Progenitor cell of endocrine pancreas (in vitro differentiated cells): ENCODE measurements at places on chromosomes 6 and 20.

DNA sequence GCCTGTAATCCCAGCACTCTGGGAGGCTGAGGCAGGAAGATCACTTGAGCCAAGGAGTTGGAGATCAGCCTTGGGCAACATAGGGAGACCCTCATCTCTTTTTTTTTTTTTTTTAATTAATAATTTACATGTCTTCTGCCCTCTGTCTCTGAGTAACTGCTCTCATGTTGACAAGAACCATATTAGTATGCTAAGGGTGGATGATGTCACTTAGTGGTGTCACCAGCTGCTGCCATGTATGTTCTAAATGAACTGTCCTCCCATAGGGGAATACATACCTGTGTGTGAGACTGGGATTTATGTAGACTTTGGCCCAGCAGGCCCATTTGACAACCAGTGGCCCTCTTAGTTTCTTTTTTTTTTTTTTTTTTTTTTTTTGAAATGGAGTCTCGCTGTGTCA lies 65.6 kb downstream of the SCAND1 start:
- no peaks in the 10 kb centered on the region for H3K27me3 ChIP-seq
- DNase-seq: no peak
- H3K27ac ChIP-seq: no peak overlapping the region

DNA sequence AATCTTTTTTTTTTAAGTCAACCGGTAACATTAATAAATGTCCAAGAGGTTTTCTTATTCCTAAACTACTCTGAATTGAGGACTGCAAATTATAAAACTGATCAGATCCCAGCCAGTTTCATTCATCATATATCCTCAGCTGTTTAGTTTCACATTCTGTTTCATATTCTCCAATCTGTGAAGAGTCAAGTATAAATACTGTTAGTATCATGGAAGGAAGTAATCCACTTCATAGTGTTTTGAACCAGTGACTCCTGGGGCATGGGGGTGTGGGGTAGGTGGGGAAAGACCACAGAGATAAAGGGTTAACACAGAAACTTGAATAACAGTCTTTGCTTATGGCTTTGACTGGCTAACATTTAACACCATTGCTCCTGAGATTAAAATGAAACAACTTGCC lies 69.9 kb downstream of the FYN start:
- no peak overlapping the region for H3K27ac ChIP-seq
- H3K4me1 ChIP-seq: peaks cover 16% of the 10 kb centered on the region
- no peak for DNase-seq
- no peak overlapping the region for H3K4me3 ChIP-seq
- H3K36me3 ChIP-seq: peaks cover 5% of the 10 kb centered on the region
- no peaks in the 10 kb centered on the region for H3K27me3 ChIP-seq

GRCh38 chr6:39057251-39058155 lies 8.9 kb downstream of the GLP1R start:
- DNase-seq: no peak
- H3K4me1 ChIP-seq: peaks cover 21% of the 10 kb centered on the region
- H3K4me3 ChIP-seq: no peak overlapping the region
- peaks cover 19% of the 10 kb centered on the region for H3K27me3 ChIP-seq
- H3K36me3 ChIP-seq: peaks cover 4% of the 10 kb centered on the region
- H3K27ac ChIP-seq: no peak overlapping the region

DNA sequence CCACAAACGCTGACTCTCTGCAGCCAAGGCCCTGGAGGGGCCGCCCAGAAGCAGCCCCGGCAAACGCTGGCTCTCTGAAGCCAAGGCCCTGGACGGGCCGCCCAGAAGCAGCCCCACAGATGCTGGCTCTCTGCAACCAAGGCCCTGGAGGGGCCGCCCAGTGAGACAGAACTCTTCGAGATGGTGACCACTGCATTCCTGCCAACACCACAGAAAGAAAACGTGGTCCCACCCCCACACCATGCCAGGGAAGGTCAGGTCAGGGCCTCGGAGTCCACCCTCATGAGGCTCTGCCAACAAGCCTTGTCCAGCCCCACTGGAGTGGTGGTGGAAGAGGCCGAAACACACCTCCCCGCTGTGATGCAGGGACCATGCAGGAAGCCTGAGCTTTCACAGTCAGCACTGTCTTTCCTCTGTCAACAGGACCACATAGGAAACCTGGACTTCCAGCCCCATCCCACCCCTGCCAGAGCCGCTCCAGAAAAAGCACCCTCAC lies 97.5 kb downstream of the DLL1 start:
- no peak for DNase-seq
- H3K4me3 ChIP-seq: no peak overlapping the region
- no peak overlapping the region for H3K27ac ChIP-seq
- H3K4me1 ChIP-seq: no peaks in the 10 kb centered on the region
- peaks cover 5% of the 10 kb centered on the region for H3K36me3 ChIP-seq

- no peak for DNase-seq
- no peaks in the 10 kb centered on the region for H3K36me3 ChIP-seq
- no peaks in the 10 kb centered on the region for H3K4me1 ChIP-seq
- H3K27ac ChIP-seq: no peak overlapping the region
- no peak overlapping the region for H3K4me3 ChIP-seq
- H3K27me3 ChIP-seq: no peaks in the 10 kb centered on the region
These were observed 255.9 kb upstream of the DEFB112 start for GRCh38 chr6:50305660-50306059.

- H3K4me3 ChIP-seq: no peak overlapping the region
- H3K36me3 ChIP-seq: peaks cover 5% of the 10 kb centered on the region
- H3K27me3 ChIP-seq: no peaks in the 10 kb centered on the region
- DNase-seq: no peak
- H3K27ac ChIP-seq: no peak overlapping the region
- H3K4me1 ChIP-seq: peaks cover 15% of the 10 kb centered on the region
These were observed 6.7 kb downstream of the MYO6 start for GRCh38 chr6:75755704-75756103.

- H3K4me3 ChIP-seq: no peak overlapping the region
- H3K36me3 ChIP-seq: no peaks in the 10 kb centered on the region
These were observed 547.9 kb upstream of the SLC35B3 start for GRCh38 chr6:8983202-8983688.

- peaks cover 13% of the 10 kb centered on the region for H3K4me1 ChIP-seq
- H3K27me3 ChIP-seq: peaks cover 15% of the 10 kb centered on the region
- no peak overlapping the region for H3K4me3 ChIP-seq
- no peak for DNase-seq
These were observed 13.0 kb downstream of the IP6K3 start for GRCh38 chr6:33733709-33734007.

DNA sequence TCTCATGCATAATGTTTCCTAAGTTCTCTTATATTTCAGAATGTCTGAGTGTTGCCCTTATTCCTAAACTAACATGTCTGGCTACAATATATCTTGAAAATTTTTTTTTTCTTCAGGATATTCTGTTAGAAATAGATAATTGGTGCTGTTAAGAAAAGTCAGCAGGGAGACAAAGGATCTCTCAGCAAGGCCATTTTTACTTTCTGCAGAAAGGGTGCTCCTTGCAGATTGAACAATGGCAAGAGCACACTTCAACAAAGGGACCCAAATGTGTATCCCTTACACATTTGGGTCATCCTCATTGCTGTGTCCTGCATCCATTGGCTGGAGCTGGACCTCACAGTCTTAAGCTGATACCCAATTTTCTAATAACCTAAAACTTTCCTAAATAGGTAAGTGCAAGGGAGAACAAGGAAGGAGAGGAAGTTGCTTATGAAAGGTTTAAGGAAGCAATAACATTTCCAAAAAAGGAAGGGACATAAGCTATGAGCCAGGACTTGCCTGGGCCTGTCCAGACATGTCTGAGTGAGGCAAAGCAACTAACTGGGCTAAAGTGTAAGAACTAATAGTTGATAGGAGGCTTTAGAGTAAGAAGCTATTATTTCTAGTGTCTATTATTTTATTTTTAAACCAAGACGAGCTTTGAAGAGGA lies 429.6 kb downstream of the BCKDHB start:
- H3K4me1 ChIP-seq: peaks cover 3% of the 10 kb centered on the region
- no peak for DNase-seq

DNA sequence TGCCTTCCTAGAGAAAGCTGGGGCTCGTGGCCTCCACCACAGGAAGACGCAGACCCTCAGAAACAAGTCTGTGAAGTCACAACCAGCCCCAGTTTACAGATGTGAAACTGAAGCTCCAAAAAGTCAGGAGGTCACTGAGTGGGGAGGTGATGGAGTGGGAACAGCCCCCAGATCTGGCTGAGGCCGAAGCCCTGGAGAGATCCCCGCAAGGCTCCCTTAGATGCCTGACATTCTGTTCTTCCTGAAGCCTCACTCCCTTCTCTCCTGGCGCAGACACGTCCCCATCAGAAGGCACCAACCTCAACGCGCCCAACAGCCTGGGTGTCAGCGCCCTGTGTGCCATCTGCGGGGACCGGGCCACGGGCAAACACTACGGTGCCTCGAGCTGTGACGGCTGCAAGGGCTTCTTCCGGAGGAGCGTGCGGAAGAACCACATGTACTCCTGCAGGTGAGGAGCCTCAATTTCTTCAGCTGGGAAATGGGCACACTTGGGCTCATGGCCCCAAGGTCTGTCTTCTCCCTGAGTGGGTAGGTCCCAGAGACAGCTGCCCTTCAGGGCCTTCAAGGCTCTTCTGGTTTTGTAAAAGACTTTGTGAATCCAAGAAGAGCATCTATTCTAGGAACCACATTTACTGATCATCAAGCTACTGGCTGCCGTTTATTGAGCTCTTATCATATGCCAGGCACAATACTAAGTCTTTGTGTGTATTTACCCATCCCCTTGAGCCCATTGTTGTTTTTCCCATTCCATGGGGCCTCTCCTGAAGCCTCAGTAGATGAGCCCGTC lies 50.5 kb downstream of the HNF4A start:
- H3K4me3 ChIP-seq: no peak overlapping the region
- H3K27me3 ChIP-seq: peaks cover 4% of the 10 kb centered on the region
- H3K27ac ChIP-seq: no peak overlapping the region
- no peak for DNase-seq
- peaks cover 23% of the 10 kb centered on the region for H3K4me1 ChIP-seq
- peaks cover 11% of the 10 kb centered on the region for H3K36me3 ChIP-seq

GRCh38 chr6:129069006-129069405 lies 186.1 kb downstream of the LAMA2 start:
- H3K36me3 ChIP-seq: no peaks in the 10 kb centered on the region
- DNase-seq: no peak
- no peaks in the 10 kb centered on the region for H3K4me1 ChIP-seq
- no peak overlapping the region for H3K4me3 ChIP-seq
- no peak overlapping the region for H3K27ac ChIP-seq

- DNase-seq: no peak
- peaks cover 10% of the 10 kb centered on the region for H3K36me3 ChIP-seq
- peak overlapping the region; percentile 23 for H3K27ac ChIP-seq
- H3K4me3 ChIP-seq: no peak overlapping the region
These were observed 15.7 kb downstream of the PPARD start for GRCh38 chr6:35358086-35358485.

GRCh38 chr6:42103216-42103615 lies 39.2 kb downstream of the C6orf132 start:
- peaks cover 4% of the 10 kb centered on the region for H3K36me3 ChIP-seq
- H3K27me3 ChIP-seq: peaks cover 8% of the 10 kb centered on the region
- H3K27ac ChIP-seq: no peak overlapping the region
- H3K4me3 ChIP-seq: no peak overlapping the region
- H3K4me1 ChIP-seq: peaks cover 16% of the 10 kb centered on the region
- no peak for DNase-seq

- no peak overlapping the region for H3K4me3 ChIP-seq
- peaks cover 17% of the 10 kb centered on the region for H3K4me1 ChIP-seq
- H3K27me3 ChIP-seq: no peaks in the 10 kb centered on the region
- no peak overlapping the region for H3K27ac ChIP-seq
- peaks cover 25% of the 10 kb centered on the region for H3K36me3 ChIP-seq
These were observed 87.7 kb downstream of the RREB1 start for GRCh38 chr6:7195339-7196018.

DNA sequence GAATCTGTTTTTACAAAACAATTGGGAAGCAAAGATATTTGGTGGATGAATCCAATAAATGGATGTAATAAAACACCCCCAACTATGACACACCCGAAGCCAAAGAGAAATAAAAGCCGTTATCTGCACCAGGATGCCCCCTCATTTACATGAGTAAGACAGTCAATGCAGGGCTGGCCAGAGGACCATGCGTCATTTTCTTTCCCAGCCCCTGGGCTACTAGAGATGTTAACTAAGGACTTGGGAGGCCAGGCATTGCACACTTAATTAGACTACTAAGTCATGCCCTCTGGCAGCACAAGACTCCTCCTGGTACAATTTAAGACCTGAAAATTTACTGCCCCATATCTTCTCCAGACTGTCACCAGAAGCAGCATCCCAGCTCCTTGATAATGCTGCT lies 3.2 kb downstream of the LEMD2 start:
- peaks cover 19% of the 10 kb centered on the region for H3K4me1 ChIP-seq
- H3K27ac ChIP-seq: no peak overlapping the region
- no peaks in the 10 kb centered on the region for H3K27me3 ChIP-seq
- no peak for DNase-seq

GRCh38 chr20:44112889-44113617 lies 73.9 kb downstream of the JPH2 start:
- DNase-seq: no peak
- H3K27me3 ChIP-seq: peaks cover 3% of the 10 kb centered on the region
- peaks cover 1% of the 10 kb centered on the region for H3K4me1 ChIP-seq
- no peak overlapping the region for H3K4me3 ChIP-seq
